ENCODE measurements at places on chromosomes 3 and 15. TPM values are rescaled to one million over a fixed set of nuclear protein-coding genes. Genes with fewer than 3 reads are reported as not detected.
A peak's percentile ranks its signal among the peaks of the same experiment; 100 is the strongest.

DNA sequence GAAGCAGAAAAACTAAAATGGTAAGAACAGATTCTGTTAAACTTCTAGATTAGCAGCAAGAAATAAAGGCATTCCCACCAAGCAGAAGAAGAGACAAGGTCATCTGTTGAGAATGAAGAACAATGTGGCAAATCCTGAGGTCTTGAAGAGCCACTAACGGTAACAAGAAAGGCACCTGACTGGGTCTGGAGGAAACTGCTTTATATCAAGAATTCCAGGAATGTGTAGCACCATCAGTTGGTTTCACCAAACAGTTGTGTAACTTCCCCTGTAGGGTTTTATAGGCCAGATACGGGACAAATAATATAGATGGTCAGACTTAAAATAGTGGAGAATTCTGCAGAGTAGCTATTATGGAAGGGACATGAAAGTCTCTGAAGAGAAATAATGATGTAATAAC, 57.3 kb downstream of the ACAP2 start:
- DNase-seq, result no peak

- no peak for DNase-seq
Observed at GRCh38 chr3:50296721-50297383, 2.4 kb downstream of the HYAL3 start.

The CKMT1A gene
- total RNA-seq, result 3.8 TPM

DNA sequence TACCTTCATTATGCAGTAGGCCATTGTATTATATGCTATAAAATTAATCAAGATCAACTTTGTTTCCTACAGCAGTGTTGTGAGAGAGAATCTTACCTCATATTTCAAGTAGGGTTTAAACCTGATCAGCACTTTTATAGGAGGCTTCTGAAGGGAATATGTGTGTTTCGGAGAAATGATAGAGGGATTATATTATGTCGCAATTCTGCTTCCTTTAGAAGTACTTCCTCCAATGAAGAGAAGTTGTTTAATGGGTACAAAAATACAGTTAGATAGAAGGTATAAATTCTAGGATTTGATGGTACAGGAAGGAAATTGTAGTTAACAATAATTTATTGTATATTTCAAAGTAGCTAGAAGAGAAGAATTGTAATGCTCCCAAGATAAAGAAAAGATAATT, 54.9 kb downstream of the NSUN3 start:
- no peak for DNase-seq

- DNase-seq, result no peak
Observed at GRCh38 chr3:170985304-170985703, 41.2 kb downstream of the SLC2A2 start.

The TGM5 gene
- total RNA-seq, result not detected

DNA sequence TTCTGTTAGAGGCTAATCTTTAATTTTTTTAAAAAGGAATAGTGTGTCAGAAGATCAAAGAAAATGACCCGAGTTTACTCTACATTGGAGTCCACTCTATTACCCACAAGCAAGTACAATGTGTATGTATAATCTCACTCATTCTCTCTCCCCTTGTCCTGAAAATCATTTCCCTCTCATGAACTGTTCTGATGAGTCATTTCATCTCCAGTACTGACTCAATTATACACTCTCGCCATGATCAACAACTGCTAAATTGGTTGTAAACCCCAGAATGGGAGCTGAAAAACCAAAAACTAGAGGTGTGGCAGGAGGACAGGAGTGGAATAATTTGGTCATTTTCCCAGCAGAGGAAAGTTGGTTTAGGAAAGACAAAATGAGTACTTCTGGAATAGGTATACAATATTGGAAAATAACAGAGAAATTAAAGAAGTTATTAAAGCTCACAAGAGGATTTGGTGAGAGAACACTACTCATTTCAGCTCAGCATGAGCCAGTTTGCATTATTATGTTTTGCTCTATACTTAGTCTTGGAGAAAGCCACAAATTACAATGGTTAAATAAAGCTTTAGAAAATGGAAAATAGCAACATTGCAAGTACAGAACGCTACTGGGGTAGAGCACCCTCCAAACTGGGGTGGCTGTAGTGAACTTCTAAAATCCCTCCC, 144.3 kb upstream of the PFN2 start:
- DNase-seq, result no peak

The GPR27 gene
- total RNA-seq, result 2.3 TPM

The CCRL2 gene
- 2.1 TPM for total RNA-seq

- DNase-seq, result no peak
Observed at GRCh38 chr15:51837792-51838251, 8.4 kb downstream of the TMOD3 start.

DNA sequence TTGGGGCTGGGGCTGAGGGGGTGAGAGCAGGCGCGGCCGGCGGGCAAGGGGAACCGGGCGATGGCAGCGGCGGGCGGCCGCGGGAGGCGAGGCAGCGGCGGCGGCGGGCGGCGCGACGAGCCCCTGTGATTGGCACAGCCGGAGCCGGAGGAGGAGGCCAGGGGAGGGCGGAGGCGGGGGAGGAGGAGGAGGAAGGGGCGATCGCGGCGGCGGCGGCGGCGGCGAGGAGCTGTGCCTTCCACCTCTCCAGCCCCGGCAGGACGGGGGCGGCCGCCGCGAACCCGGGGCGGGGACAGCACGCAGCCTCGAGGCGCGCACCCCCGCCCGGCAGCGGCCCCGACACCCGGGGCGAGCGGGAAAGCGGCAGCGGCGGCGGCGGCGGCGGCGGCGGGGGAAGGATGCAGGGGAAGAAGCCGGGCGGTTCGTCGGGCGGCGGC, at the start of gene SLCO3A1:
SLCO3A1 (plus strand) TSS at position 198 of the 437 bp plus-strand sequence.
- DNase-seq, result peak; percentile 86

GRCh38 chr15:93524432-93524831, 435.4 kb upstream of the RGMA start:
- DNase-seq, result no peak

- DNase-seq, result no peak
Observed at GRCh38 chr15:77540312-77541060, 92.2 kb downstream of the LINGO1 start.

- no peak for DNase-seq
Observed at GRCh38 chr3:23796518-23796917, 9.2 kb upstream of the UBE2E1 start.

DNA sequence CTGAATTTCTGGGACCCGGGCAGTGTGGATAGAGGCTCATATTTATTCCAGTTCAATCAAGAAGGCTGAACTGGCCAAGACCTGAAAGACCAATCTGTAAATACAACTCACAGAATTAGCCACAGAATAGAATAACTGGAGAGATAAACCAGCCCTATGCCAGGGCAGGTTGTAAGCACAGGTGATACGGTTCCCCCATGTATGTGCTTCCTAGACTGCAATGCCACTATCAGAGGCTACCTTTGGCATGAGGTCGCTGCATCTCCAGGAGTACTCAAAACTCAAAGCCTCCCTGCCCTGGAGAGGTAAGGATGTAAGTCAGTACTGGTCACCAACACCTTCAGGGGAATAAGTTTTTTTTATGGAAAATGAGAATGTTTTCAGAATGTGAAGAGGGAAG, 235.5 kb downstream of the NR1D2 start:
- DNase-seq, result no peak

DNA sequence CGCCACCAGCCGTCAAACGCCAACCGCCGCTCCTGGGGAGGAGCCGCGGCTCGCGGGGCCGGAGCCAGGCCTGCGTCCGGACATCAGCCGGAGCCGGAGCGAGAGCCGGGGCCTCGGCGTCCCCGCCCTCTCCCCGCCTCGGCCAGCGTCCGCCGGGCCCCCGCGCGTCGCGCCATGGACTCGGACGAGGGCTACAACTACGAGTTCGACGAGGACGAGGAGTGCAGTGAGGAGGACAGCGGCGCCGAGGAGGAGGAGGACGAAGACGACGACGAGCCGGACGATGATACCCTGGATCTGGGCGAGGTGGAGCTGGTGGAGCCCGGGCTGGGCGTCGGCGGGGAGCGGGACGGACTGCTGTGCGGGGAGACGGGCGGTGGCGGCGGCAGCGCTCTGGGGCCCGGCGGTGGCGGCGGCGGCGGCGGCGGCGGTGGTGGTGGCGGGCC, 359 bp downstream of the ARIH1 start:
- no peak for DNase-seq

DNA sequence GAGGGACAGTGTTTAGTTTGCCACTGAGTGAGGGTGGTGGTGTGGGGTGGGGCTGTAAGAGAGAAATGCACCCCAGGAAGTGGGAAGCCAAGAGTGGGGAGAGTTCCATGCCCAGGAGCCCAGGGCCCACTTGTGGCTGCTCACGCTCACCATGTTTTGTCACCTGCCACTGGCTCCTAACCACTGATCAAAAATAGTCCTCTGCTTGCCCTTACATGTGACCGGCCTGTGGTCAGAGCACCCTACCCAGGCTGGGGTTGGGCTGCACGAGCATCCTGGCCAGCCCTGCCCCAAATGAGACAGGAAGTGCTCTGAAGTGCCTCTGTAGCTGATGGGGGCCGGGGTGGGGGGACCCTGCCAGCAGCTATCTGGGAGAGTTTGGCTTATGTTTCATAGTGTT, 216.3 kb downstream of the RPLP1 start:
- no peak for DNase-seq

GRCh38 chr15:71807691-71808091, 2.7 kb upstream of the NR2E3 start:
- DNase-seq, result no peak

The ASB14 gene
- not detected for total RNA-seq

DNA sequence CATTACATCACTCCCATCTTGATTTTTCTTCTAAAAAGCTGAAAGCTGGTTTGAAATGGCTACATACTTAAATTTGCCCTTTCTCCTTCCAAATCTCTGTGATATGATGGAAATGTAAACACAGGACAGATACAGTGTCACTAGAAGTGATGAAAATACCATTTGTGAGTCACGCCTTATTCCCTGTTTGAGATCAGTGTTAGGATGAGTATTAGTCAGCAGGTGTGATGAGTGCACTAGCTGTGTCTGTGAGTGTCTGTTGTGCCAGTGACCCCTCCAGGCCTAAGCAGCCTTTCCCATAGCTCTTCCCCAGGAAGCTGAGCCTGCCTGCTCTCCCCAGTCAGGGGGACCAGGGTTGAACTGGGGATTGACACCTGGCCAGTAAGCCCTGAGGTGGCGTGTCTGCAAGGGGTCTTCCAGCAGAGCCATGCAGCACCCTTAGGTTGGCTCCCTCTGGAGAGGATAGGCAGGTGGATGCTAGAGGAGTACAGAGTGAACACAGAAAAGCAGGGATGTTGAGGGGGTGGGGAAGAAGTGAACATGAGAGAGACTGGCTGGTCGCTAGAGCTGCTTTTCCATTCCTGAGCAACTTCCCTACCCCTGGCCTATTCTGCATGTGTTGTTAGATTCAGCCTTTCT, 92.0 kb downstream of the PDE8A start:
- DNase-seq, result no peak

The EOMES gene
- 0.74 TPM for total RNA-seq

The PIK3CA gene
- 23.1 TPM for total RNA-seq

The GRAMD1C gene
- total RNA-seq, result 2.1 TPM

DNA sequence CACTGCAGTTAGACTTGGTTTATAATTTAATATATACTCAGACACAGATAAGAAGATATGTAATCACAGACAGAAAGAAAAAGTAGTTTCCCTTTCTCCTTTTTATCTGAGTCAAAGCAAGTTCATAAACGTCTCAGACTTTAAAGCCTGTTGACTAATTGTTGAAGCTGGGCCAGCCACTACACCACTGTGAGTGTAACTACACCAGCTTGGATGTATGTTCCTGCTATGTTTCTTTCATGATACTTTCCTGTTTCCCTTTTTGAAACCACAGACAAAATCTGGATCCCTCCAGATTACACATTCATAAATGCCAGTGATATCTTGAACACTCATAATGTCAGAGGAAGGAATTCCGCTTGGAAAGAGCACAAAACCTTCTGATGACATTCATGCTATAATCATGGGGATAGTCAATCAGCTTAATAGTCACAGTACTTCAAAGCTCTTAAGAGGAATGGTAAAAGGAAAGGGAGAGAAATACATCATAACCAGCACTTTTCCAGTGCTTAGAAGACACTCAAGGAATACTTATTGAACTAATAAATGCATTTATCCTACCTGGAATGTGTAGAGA, 32.0 kb downstream of the KCNMB2 start:
- no peak for DNase-seq

- no peak for DNase-seq
Observed at GRCh38 chr3:194745422-194746184, 59.9 kb downstream of the FAM43A start.

DNA sequence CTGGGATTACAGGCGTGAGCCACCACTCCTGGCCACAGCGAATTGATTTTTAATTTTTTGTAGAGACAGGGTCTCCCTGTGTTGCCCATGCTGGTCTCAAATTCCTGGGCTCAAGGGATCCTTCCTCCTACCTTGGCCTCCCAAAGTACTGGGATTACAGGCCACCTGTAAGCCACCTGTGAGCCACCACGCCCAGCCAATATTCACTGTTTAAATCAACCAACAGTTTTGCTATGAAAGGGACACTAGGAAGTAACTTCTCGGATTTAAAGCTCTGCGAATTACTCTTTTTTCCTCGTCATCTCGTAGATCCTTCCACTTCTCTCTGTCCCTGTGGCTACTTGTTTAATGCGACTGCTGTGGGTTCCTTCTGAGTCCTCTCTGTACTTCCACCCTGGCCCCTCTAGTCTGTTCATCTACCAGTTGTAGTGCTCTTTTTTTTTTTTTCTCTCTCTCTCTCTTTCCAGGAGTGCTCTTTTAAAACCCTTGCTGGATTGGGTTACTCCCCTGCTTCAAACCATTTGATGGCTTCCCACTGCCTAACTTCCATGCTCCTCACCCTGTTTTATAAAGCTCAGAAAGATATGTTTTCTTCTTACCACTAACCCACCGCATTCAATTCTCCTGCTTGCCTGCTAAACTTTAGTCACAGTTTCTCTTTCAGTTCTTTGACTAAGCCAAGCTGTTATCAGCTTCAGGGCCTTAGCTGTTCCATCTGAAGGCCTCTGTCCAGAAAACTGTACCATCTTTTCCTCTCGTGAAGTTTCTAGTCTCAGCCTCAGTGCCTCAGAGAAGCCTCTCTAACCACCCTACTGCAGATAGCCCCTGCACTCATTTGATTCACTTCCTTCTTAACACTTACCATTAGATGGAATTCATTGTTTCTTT, 12.4 kb downstream of the RTF1 start:
- no peak for DNase-seq

The MEX3B gene
- 2.0 TPM for total RNA-seq

- DNase-seq, result no peak
Observed at GRCh38 chr3:116863822-116864589, 154.4 kb downstream of the TUSC7 start.

DNA sequence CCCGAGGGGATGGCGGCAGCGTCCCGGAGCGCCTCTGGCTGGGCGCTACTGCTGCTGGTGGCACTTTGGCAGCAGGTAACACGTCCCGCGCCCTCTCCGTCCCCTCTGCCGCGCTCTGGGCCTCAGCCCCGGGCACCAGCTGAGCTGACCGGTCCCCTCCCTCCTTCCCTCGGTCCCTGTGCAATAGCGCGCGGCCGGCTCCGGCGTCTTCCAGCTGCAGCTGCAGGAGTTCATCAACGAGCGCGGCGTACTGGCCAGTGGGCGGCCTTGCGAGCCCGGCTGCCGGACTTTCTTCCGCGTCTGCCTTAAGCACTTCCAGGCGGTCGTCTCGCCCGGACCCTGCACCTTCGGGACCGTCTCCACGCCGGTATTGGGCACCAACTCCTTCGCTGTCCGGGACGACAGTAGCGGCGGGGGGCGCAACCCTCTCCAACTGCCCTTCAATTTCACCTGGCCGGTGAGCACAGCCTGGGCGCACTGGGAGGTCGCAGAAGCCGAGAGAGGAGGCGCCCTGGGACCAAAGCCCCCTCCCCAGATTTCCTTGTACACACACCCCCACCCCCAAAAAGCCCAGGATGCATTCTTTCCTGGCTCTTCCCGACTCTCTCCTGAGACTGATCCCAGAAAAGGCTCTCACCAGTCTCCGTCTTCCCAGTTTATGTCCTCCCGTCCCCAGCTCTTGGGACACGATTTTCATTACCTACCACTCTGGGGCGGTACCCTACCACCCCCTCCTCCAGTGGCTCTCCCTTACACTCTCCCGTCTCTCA, 705 bp downstream of the DLL4 start:
- DNase-seq, result peak; percentile 67

All from left cardiac atrium (tissue), 4 donors.